ENCODE measurements at places on chromosomes 12 and 14. TPM values are rescaled to one million over a fixed set of nuclear protein-coding genes. Genes with fewer than 3 reads are reported as not detected.

- no peak for DNase-seq
Measured at GRCh38 chr12:98060411-98060810, 455.0 kb upstream of the TMPO start.

DNA sequence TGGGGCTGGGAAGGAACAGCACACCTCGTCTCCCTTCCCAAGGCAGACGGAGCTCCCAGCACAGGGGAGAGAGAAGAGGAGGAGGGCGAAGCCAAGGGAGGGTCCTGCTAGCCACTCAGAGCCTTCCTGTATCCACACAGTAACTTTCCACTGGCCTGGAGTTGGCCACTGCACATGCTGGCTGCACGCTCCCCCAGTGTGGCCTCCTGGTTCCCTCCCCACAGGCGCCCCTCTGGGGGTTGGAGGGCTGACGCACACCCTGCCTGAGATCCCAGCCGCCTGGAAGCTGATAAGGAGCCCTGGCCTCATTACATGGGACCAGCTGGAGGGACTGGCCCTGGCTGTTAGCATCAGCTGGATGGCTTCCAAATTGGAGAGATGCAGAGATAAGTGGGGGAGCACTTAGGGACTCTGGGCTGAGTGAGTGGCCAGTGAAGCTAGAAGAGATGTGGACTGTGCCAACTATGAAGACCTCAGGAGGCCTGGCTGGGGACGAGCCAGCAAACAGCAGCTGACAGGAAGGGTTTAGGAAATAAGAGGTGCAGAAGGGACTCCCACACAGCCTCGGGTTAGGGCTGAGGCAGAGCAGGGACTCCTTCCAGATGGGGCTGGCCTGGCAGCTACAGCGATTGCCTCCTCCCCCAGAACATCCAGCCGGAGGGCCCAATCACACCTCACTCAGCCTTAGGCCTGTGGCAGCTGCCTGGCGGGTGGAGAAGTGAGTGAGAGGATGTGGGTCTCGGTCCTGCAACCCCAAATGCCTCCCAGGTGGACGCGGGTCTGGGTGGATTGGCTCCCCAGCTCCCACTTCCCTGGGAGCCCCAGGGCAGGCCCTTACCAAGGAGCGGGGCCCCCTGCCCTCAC is 26.3 kb upstream of the BCDIN3D start:
- peak; percentile 53 for DNase-seq

GRCh38 chr14:73713803-73714655 is at the start of gene PNMA1:
Gene PNMA1, minus strand, starts transcription at chr14:73714384. Its CDS starts 745 bp downstream, at chr14:73713639.
- DNase-seq, result peak; percentile 88

DNA sequence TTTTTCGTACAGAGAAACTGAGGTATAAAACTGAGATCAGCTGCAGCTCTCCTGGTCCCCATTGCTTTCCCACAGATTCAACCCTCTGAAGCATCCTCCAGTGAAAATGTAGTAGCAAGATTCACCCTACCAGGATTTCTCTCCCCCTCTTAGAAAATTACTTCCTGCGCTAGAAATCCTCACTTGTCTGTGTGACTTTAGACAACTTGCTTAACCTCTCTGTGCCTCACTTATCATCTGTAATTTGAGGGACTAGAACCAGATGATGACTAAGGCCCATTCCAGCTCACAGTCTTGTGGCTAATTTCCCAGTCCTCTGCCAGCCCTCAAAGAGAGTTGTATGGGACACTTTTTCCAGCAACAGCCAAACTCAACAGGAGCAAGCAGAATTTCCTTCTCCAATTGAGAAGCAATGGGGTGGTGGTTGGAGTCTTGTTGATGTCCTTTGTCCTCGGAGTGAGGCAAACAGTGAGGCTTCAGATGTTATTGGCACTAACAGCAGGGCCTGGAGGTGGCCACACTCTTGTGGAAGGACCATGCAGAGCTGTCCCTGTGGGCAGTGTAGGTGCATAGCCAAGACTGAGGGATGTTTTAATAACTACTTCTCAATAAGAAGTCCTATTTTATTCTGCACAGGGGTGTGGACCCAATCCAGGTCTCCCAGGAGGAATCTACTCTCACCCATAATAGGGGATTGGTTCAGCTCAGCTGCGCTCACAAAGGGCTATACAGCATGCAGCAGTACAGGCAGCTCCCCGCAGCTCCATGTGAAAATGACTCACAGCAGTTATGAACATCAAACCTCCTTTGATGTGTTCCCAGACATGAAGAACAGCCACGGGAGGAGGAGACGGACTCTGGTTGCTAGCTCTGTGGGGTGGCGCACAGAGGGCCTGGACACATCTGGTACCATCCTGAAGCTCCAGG is 200.1 kb downstream of the DAD1 start:
- DNase-seq, result no peak

DNA sequence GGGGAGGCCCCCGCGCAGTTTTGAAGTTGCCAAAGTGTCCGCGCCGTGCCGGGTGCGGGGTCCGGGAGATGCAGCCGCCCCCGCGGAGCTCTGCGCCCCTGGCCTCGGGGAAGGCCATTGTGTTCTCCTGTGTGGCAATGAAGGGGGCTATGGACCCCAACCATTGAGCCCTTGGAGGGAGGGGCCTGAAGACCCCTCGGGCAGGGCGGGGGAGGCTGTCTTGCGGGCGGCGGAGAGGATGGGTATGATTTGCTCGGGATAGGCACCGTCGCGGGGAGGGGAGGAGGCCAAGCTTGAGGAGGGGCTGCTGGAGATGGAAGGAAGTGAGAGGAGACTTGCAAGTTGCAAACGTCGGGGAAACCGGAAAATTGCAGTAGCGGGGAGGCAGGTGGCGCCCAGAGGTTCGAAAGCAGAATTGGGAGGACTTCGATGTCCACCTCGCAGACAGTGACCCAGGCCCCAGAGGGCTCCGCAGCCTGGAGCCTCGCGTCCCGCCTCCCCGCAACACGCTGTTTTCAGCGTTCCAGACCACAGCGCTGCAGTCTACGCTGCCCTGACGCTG is 25.4 kb downstream of the BCL11B start:
- DNase-seq, result no peak

The FNTB gene
- 37.5 TPM for total RNA-seq

The SP7 gene
- 0.27 TPM for total RNA-seq

Measured in mesothelial cell of epicardium (in vitro differentiated cells).